Activated CD8-positive, alpha-beta T cell treated with anti-CD3 and anti-CD28 coated beads for 36 hours (primary cell): ENCODE measurements at places on chromosomes 11 and 22. TPM values are rescaled to one million over a fixed set of nuclear protein-coding genes. Genes with fewer than 3 reads are reported as not detected.

The MOGAT2 gene
- total RNA-seq: not detected

The OR52H1 gene
- not detected for total RNA-seq

The CENPM gene
- 62.5 TPM for total RNA-seq

The EXPH5 gene
- total RNA-seq: 2.9 TPM

The VPREB3 gene
- not detected for total RNA-seq

The XBP1 gene
- total RNA-seq: 103 TPM

The SLC22A6 gene
- not detected for total RNA-seq

The CRY2 gene
- total RNA-seq: 12.3 TPM

The C11orf97 gene
- not detected for total RNA-seq

The LIF gene
- total RNA-seq: 160 TPM

The RIC3 gene
- total RNA-seq: 7.7 TPM

DNA sequence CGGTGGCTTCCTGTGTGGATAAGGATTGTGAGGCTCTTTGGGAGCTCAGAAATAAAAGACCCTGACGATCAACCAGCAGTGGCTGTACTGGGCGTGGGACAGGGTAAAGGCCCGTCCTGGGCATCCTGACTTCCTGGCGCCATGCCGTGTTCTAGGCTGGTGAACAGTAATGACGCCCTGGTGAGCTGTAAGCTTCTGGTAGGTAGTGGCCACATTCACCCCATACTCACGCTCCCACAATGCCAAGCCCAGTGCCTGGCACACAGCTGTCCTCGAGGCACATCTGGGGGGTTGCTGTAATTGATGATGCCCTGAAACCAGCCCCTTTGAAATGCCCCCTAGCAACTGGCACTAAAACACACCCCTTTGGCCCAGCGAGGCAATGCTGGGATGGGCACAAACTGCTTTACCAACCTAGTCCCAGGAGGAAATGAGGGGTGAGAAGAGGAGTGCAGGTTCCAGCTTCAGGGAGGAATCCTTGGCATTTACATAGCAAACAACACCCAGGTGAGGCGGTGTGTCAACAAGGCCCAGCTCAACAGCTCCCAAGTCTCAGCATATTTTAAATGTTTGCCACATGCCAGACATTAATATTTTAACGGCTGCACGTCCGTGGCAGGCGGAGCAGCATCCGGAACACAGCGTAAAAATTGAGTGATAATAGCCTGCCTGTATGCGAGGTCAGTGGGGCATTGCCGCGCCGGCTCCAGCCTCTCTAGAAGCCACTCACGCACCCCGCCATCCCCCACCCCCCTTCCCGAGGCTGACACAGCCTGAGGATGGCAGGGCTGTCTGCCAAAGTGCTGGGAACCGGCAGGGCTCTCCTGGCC is 79.3 kb downstream of the DSCAML1 start:
- DNase-seq: no peak
- no peak overlapping the region for H3K4me3 ChIP-seq
- no peaks in the 10 kb centered on the region for H3K36me3 ChIP-seq

- H3K36me3 ChIP-seq: no peaks in the 10 kb centered on the region
- no peak for DNase-seq
- no peaks in the 10 kb centered on the region for H3K4me1 ChIP-seq
- H3K27ac ChIP-seq: no peak overlapping the region
- no peaks in the 10 kb centered on the region for H3K27me3 ChIP-seq
Measured at GRCh38 chr11:15525582-15525981, 410.9 kb downstream of the INSC start.

DNA sequence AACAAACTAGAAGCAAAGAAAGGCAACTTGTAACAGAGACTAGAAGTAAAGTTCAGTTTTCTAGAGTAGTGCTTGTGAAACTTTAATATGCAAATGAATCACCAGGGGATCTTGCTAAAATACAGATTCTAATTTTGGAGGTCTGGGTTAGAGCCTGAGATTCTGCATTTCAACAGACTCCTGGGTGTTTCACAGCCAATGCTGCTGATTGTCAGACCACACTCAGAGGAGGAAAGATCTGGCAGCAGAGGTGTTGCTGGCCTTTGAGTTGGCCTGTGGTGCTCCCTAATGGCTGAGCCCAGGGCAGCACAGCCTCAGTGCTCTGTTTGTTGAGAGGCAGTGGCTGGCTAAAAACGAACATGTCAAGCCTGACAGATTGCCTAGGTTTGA is 5.4 kb downstream of the CRY2 start:
- no peaks in the 10 kb centered on the region for H3K27me3 ChIP-seq
- H3K4me1 ChIP-seq: peaks cover 42% of the 10 kb centered on the region
- peaks cover 4% of the 10 kb centered on the region for H3K36me3 ChIP-seq

GRCh38 chr11:42593441-42593840 is 718.4 kb upstream of the API5 start:
- no peak overlapping the region for H3K4me3 ChIP-seq
- H3K36me3 ChIP-seq: no peaks in the 10 kb centered on the region
- DNase-seq: no peak
- H3K27ac ChIP-seq: no peak overlapping the region
- no peaks in the 10 kb centered on the region for H3K4me1 ChIP-seq
- H3K27me3 ChIP-seq: no peaks in the 10 kb centered on the region

DNA sequence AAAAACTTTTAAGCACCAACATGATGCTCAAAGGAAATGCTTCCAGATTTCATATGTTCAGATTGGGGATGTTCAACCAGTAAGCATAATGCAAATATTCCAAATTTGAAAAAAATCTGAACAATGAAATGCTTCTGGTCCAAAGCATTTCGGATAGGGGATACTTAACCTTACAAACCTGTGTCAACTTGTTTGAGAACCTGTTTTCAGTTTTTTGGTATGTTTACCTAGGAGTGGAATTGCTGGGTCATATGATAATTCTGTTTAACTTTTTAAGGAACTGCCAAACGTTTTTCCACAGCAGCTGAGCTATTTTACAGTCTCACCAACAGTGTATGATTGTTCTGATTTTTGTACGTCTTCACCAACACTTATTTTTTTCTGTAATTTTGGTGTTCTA is 23.7 kb downstream of the FAR1 start:
- no peak overlapping the region for H3K27ac ChIP-seq
- no peak overlapping the region for H3K4me3 ChIP-seq
- H3K27me3 ChIP-seq: no peaks in the 10 kb centered on the region
- DNase-seq: no peak

DNA sequence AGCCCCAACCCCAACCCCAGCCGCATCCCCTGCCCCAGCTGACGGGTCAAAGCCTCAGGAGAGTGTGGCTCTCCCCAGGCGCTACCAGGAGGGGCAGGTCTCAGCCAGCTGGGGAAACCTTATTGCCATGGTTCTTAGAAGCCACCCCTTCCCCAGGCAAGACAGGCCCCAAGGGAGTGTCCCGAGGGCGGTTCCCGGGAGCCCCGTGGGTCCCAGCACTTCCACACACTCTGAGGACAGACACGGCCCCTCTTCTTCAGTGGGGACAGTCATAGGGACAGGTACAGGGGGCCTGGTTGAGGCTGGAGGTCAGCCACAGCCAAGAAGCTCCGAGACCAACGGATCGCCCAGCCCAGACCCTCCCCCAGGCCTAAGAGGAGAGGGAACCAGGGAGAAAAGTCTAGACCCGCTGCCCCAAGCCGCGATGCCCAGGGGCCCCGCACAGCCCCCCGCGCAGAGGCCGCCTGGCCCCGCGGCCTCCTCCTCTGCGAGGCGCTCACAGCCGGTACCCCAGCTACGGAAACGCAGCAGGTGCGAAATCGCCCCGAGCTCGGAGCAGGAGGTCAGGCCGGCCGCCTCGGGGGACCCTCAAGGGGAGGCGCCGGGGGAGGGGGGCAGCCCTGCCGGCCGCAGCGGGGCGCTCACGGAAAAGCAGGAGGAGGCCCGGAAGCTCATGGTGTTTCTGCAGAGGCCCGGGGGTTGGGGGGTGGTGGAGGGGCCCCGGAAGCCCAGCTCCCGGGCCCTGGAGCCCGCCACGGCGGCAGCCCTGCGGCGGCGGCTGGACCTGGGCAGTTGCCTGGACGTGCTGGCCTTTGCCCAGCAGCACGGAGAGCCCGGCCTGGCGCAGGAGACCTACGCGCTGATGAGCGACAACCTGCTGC is 2.6 kb downstream of the KLHDC7B start:
- H3K27me3 ChIP-seq: no peaks in the 10 kb centered on the region
- peaks cover 37% of the 10 kb centered on the region for H3K4me1 ChIP-seq
- peak overlapping the region; percentile 68 for H3K4me3 ChIP-seq
- H3K27ac ChIP-seq: peak overlapping the region; percentile 86
- DNase-seq: peak; percentile 76

DNA sequence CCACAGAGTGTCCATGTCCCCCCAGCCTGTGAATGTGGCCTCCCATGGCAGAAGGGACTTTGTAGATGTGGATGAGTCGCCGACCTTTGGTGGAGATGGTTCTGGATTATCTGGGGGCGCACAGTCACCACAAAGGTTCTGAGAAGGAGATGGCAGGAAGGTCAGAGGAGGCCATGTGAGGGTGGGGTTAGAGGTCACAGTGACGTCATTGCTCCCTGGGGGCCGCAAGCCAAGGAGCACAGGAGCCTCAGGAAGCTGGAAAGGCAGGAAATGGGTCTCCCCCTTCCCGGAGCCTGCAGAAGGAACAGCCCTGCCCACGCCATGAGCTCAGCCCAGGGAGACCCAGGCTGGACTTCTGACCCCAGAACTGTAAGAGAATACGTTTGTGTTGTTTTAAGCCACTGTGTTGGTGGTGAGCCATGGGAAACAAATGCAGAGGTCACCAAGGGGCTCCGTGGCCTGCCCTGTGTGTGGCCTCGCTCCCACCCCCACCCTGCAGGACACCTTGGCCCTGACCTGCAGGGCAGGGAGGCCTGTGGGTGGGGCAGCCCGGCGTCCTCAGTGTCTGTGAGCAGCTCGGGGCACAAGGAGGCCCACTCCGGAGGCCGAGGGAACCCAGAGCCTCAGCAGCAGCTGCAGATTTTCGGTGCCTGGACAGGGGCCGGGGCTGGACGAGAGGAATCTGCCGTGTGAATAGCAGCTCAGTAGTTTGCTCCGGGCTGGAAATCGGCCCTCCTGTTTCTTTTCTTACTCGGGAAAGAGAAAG is 32.1 kb downstream of the GRAMD4 start:
- H3K27ac ChIP-seq: peak overlapping the region; percentile 56
- no peak overlapping the region for H3K4me3 ChIP-seq
- H3K36me3 ChIP-seq: peaks cover 2% of the 10 kb centered on the region
- peaks cover 27% of the 10 kb centered on the region for H3K4me1 ChIP-seq
- no peaks in the 10 kb centered on the region for H3K27me3 ChIP-seq

DNA sequence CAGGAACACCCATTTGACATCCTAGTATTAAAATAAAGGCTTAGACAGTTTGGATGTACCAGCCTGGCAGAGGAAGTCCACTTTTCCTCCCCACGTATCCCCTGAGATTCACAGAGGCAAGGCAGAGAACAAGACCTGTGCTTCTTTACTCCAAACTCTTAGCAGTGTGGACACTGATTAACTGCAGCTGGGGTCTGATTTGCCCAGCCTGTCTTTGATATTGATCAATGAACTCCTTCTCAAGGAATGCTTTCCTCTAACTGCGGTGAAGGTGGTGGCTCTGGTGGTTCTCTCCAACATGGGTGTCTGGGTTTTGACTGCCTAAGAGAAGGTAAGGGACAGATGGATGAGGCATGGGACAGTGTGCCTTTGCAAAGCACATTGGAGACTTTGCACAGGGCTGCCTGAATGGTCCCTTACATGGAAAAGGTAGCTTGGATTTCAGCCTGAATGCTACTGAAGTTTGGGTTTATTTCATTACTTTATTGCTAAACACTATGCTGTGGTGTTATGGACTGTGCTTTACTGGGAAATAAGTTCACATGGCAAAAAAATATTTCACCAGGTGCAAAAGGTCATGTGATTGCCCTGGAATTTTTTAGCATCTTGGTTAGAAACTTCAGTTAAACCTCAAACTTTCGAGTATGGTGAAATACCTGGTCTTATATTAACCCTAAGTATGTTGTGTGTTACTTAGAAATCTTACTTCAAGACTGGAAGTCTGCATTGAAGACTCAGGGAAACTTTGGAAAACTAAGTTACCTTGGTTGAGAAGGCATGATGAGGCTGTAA is 1.8 kb downstream of the GAS2 start:
- no peak for DNase-seq
- peaks cover 19% of the 10 kb centered on the region for H3K4me1 ChIP-seq
- H3K27me3 ChIP-seq: peaks cover 51% of the 10 kb centered on the region
- H3K4me3 ChIP-seq: no peak overlapping the region
- H3K36me3 ChIP-seq: no peaks in the 10 kb centered on the region

- DNase-seq: no peak
- H3K4me1 ChIP-seq: no peaks in the 10 kb centered on the region
- no peak overlapping the region for H3K27ac ChIP-seq
- H3K27me3 ChIP-seq: peaks cover 7% of the 10 kb centered on the region
- no peak overlapping the region for H3K4me3 ChIP-seq
Measured at GRCh38 chr11:7154881-7155361, 66.1 kb downstream of the RBMXL2 start.

DNA sequence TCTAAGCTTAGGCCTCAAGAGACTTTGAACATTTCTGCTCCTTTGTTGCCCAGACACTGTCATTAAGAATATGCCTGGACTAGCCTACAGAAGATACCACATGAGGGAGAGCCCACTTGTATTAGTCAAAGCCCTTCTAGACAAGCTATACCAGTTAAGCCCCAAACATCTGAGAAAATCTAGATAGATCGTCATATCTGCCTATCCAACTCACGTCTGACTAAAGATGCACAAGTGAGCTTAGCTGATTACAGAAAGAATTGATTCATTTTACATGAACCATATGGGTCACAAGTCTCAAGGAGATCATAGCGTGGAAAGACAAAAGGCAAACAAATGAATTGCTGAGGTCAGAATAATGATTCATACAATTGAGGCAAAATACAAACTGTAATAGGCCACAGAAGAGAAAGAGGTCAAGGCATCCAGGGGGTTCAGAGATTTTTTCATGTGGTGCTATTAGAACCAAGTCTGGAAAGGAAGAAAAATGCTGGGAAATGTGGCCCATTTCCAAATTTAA is 1155.5 kb upstream of the TENM4 start:
- H3K4me3 ChIP-seq: no peak overlapping the region
- H3K27me3 ChIP-seq: no peaks in the 10 kb centered on the region
- no peaks in the 10 kb centered on the region for H3K36me3 ChIP-seq
- H3K4me1 ChIP-seq: no peaks in the 10 kb centered on the region
- no peak overlapping the region for H3K27ac ChIP-seq
- no peak for DNase-seq

DNA sequence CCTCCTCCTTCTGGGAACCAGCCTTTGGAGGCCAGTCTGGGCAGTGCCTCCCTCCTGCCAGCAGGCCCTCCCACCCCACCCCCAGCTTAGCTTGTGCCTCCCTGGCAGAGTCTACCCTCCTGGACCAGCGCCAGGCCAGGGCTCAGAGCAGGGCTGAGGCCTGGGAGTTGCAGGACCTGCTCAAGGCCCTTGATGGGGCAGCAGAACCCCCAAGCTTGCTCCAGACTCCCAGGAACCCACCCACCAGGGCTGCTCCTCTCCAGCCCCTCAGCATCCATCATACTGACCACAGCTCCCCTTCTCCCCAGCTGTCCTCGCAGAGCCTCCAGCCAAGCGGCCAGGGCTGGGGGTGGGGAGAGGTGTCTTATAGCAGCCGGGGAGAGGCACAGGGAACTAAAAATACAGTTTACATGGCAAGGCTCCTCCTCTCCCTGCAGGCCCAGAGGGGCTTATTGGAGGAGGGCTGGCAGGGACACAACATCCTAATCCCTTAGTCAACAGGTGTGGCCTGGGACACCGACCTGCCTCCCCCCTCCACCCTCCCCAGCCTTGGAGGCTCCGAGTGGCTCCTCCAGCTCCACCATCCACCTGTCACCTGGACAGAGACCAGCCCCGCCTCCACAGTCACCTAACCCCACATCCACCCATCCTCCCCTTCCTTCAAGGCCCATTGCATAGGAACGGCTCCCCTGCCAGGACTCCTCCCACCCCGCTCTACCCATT is 5.2 kb upstream of the MB start:
- peaks cover 4% of the 10 kb centered on the region for H3K4me1 ChIP-seq
- H3K4me3 ChIP-seq: no peak overlapping the region
- H3K36me3 ChIP-seq: no peaks in the 10 kb centered on the region
- H3K27me3 ChIP-seq: peaks cover 7% of the 10 kb centered on the region

GRCh38 chr11:113048820-113049768 is 87.9 kb downstream of the NCAM1 start:
- H3K27me3 ChIP-seq: no peaks in the 10 kb centered on the region
- no peaks in the 10 kb centered on the region for H3K36me3 ChIP-seq
- H3K27ac ChIP-seq: no peak overlapping the region
- no peaks in the 10 kb centered on the region for H3K4me1 ChIP-seq
